Cortex of kidney (tissue), 1 donor: ENCODE measurements at places on chromosomes 1 and 21.

- DNase-seq, result no peak
These were observed 55.3 kb downstream of the PBX1 start for GRCh38 chr1:164614316-164614715.

DNA sequence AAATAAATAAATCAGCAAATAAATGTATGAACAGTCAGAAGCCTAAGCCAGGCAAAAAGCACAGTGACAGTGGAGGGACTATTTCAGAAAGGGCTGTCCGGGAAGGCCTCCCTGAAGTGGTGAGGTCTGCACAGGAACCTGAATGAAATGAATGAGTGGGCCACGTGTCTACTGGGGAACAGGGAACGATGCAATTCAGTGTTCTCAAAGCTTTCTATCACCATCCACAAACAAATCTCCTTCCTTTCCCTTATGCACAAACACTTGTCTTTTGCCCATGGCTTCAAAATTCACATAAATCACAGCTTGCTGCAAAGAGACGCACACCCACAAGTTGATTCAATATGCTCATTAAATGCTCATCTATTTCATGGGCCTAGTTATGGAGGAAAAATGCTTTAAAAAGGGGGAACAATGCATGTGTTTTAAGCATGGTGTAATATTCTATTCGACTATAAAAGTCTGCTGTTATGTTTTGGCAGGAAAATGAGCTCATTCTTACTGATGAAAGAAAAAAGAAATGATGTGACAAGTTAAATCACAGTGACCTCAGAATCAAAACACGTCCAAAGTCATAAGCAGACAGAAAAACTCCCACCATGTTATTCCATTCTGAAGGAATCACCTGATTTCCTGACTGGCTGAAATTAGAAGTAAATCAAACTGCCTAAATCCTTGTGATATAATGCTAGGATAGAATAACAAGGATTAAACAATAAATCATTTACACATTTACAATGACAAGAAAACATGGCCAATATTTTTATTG, 21.6 kb downstream of the URB1 start:
- no peak for DNase-seq

DNA sequence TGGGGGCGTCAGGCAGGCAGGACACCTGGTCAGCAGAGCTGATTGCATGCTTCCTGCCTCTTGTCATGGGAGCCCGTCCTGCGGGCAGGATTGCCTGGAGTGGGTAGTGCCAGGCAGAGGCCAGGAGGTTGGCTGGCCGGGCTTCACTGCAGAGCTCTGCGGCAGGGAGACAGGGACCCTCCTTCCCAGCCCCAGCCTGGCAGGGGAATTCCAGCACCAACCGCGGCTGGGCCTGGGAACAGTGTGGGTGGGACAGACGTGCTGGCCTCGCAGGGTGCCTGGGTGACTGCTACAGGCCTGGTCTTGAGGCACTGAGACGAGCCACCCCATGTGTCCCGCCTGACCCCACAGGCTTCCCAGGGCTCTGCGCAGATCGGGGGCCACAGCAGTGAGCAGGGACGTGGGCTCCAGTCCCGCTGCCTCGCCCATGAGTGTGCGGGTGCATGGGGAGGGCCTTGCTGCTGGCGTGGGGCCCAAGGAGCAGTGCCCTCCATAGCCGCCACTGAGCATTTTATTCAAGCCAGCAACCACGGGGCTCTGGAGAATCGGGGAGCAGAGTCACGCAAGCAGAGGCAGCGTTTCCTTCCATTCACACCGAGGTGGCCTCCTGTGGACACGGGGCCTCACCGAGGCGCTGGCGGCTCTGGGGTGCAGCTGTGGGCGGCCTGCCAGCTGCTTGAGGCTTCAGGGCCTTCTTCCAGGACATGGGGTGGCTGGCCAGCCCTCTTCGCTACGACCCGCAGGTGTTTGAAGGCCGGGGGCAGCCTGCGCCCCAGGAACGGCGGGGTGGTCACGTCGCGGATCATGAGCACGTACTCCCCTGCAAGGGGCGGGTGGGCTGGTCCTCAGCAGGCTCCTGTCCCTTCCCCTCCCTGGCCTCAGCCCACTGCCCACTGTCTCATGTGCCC, 70.3 kb downstream of the MORN1 start:
- DNase-seq, result no peak

DNA sequence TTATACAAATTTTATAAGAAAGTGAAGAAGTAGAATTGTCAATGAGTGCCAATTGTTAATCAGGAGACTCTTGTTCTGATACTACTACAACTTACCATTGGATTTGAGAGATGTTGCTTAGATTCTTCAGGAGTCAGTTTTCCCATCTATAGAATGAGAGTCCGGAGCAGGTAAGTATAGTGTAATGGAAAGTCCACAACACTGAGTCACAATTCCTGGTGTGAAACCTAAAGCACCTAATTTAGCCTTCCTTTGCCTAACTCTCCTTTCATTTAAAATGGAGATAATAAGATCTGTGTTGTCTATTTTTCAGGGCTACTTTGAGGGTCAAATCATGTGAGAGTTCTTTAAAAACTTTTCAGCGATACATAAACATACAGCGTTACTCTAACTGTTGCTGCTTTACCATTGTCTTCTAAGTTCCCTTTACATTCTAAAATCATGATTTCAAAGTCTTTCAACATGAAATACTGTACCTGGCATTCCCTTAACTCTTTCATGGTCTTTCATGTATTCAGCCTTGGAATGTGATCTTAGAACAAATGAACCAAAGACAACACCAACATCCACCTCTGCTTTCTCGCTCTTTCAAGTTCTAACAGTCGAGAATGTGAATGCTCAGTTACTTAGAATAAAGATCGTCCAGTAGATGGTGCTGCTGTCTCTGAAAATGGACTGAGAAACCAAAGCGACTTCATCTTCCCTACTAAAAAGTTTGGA, 90.9 kb downstream of the SLC30A10 start:
- DNase-seq, result no peak

- no peak for DNase-seq
These were observed 99.1 kb downstream of the CD247 start for GRCh38 chr1:167419245-167419644.

DNA sequence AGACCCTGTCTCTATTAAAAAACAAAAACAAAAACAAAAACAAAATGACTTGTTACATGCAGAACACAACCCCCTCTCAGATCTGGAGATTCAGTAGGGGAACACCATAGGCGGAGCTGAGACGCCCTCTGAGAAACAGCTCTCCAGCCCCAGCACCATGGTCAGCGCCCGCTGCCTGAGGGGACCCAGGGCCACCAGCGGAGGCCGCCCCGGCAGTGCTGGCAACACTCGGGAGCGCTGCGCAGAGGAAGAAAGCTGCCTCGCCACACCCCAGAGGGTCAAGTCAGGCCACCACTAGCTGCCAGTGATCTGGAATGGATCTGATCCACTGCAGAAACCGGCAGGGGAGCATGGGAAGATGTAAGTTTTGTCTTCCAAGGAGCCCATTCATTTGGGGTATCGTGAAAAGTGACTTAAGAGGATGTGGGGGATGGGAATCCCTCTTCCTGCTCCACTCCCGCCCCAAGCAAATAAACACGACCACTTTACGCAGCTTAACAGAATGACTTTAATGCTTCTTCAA, 3.1 kb downstream of the ACTA1 start:
- DNase-seq, result no peak
